ENCODE measurements at places on chromosomes 2 and 18. TPM values are rescaled to one million over a fixed set of nuclear protein-coding genes. Genes with fewer than 3 reads are reported as not detected.

The GAREM2 gene
- total RNA-seq = 0.64 TPM

DNA sequence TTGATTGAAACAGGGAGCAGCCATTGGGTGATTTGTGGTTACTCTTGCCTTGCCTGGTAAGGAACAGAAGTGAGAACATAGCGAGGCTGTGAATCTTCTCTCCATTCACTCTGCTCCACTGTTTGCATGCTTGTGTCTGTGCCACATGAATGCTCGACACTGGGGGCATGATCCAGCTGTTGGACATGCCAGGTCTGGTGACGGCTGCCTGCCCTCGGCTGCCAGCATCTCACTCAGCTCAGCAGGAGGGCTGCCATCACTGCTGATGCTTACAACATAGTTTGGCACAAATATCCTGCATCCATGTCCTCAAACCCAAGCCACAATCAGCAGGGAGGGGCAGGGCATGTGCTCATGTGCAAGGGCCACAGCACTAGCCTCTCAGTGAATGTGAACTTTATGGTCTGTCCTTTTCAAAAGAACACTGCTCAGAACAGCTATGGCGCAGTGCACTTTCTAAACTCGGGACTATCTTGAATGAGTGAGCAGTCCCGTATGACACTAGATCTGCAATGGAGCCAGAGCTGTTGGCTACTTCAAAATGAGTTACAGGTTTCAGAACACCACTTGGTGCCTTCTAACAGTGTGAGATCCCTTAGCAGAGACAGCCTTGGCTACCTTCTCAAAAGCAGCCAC lies 126.3 kb downstream of the NRP2 start:
- no peak overlapping the region for H3K4me3 ChIP-seq
- DNase-seq = no peak
- H3K27me3 ChIP-seq = no peaks in the 10 kb centered on the region
- H3K4me1 ChIP-seq = peaks cover 12% of the 10 kb centered on the region
- no peak overlapping the region for H3K27ac ChIP-seq
- H3K36me3 ChIP-seq = no peaks in the 10 kb centered on the region

DNA sequence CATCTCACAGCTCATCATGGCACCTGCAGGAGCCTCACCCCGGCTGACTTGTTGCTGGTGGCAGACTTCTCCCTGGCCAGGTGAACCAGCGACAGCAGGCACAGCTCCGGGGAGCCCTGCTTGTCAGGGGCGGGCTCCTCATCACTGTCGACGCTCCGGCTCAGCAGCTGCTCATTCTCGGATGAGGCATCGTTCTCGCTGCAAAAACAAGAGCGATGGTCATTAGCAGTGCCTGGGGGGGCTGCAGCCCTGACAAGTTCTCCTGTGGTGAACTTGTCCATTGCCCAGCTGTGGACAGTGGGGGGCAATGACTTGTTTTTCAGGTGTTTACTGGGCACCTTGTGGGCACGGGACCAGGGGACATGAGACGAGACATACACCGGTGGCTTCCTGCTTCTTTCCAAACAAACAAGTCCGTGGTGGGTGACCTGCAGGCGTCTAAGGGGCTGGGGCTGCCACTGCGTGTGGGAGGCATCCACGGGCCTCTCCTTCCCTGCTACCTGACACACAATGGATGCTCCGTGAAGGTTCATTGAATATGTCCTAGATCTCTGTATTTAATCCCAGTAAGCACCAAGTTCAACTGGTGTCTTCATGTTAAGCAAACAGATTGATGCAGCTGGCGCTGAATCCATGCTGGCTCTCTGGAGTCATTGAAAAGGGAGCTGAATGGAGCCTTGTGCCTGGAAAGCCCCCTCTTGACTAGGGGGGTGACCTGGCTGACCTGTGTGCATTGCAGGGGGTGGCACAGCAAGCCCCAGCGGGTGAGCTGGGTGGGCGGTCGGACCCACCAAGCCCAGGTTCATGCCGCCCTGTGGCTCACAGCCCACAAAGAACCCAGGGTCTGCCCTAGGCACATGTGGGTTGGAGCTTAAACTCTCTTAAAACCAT lies 81.0 kb downstream of the EDAR start:
- no peak overlapping the region for H3K27ac ChIP-seq
- no peaks in the 10 kb centered on the region for H3K4me1 ChIP-seq
- H3K4me3 ChIP-seq = no peak overlapping the region
- no peak for DNase-seq
- H3K36me3 ChIP-seq = no peaks in the 10 kb centered on the region
- peaks cover 3% of the 10 kb centered on the region for H3K27me3 ChIP-seq

GRCh38 chr2:28343184-28343942 lies 49.3 kb upstream of the FOSL2 start:
- H3K27ac ChIP-seq = peak overlapping the region; percentile 64
- H3K36me3 ChIP-seq = no peaks in the 10 kb centered on the region
- H3K27me3 ChIP-seq = no peaks in the 10 kb centered on the region

- no peak overlapping the region for H3K4me3 ChIP-seq
- H3K27me3 ChIP-seq = peaks cover 7% of the 10 kb centered on the region
- DNase-seq = no peak
Observed at GRCh38 chr2:118929059-118929458, 12.9 kb upstream of the MARCO start.

DNA sequence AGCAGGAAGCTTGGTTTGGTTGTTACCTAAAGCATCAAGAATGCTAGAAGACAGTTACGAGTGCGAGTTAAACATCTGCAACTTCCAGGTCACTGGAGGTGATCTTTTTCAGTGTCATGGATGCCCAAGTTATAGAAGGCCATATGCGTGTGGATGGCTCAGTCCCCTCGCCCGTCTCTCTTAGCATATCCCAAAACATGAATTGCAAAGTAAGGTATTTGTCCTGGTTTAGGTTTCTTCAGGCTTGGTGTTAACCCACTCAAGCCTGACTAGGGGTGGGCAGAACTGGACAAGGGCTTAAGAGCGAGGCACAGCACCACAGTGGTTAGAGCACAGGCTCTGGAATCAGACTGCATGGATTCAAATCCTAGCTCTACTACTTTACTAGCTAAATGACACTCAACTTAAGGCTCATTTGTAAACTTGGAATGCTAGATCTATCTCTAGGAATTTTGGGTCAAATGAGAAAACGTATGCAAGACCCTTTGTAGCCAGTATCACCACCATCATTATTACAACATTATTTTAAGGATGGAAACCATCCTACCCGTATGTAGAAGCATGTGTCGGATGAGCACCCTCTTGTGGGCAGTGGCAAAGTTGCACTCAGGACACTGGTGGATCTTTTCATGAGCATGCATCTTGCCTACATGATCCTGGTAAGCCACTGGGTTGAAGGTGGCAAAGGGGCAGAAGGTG lies 11.2 kb downstream of the ZNF142 start:
- no peak overlapping the region for H3K4me3 ChIP-seq
- peaks cover 95% of the 10 kb centered on the region for H3K36me3 ChIP-seq
- no peak for DNase-seq
- H3K4me1 ChIP-seq = no peaks in the 10 kb centered on the region
- no peak overlapping the region for H3K27ac ChIP-seq

GRCh38 chr18:79529991-79530390 lies 134.3 kb downstream of the NFATC1 start:
- no peak overlapping the region for H3K4me3 ChIP-seq
- no peaks in the 10 kb centered on the region for H3K27me3 ChIP-seq
- H3K27ac ChIP-seq = no peak overlapping the region
- DNase-seq = peak; percentile 73
- H3K4me1 ChIP-seq = peaks cover 31% of the 10 kb centered on the region

All from suprapubic skin (tissue), 4 donors.